ENCODE measurements at places on chromosomes 12 and 14.

DNA sequence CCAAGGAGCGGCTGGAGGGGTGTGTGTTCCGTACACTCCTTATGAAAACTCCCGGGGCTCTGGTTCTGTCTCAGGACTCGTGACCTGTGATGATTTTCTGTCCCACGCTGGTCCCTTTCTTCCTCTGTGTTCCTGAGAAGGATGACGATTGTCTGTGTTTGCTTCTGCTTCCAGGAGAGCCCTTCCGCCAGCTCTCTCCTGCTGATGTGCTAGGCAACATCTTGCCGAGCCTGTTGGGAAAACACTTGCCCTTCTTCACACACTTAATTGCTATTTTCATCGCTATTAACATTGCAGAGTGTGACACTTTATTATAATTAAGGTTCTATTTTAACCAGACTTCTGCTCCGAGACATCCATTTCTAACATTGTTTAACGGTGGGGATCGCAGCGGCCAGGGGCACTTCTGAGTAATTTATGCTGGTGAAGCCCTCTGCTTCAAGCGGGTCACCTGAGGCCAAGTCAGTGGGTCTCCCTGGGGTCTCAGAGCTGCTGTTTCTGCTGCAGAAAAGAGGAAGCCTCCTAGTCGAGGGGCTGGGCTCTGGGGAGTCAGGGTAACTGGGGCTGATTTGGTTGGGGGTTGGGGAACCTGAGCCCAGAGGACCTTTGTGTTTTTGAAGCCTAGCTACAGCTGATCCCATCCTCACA lies 88.6 kb downstream of the PRMT8 start:
- no peak for DNase-seq

GRCh38 chr14:55547650-55548315 lies 32.2 kb upstream of the KTN1 start:
- DNase-seq, result no peak

DNA sequence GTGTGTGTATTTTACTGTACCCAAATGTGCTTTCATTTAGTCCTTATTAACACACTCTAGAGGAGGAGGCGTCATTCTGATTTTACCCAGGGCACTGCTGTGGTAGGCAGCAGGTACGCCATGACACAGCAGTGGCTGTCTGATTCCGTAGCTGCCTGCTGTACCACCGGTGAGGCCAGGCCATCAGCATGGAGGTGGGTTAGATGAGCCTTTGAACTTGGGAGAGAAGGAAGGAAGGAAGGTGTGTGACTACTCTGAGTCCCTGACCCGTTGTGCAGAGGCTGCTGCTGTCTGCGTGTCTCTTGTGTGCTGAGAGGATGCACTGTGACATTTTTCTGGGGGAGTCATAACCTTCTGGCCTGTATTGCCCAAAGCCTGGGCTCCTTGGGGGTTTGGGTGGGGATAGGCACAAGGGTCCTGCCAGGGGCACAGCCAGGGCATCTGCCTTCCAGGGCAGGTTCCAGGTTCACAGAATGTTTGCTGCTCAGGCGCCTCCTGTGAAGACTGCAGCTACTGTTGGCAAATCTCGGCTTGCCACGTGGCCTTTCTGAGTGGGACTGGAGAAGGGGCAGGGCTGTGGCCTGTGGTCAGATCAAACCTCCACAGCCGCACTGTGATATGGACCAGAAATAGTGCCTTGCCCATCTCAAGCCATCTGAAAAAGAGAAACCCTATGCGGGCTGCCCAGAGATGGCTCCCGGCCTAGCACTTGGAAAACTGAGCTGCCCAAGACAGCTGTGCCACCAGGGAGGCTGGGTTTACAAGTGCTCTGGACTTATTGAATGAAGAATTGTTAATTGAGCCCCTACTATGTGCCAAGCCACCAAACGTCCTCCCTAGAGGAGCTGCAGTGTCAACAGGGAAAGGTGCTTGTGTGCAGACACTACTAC lies 47.1 kb downstream of the MLXIP start:
- DNase-seq, result no peak

DNA sequence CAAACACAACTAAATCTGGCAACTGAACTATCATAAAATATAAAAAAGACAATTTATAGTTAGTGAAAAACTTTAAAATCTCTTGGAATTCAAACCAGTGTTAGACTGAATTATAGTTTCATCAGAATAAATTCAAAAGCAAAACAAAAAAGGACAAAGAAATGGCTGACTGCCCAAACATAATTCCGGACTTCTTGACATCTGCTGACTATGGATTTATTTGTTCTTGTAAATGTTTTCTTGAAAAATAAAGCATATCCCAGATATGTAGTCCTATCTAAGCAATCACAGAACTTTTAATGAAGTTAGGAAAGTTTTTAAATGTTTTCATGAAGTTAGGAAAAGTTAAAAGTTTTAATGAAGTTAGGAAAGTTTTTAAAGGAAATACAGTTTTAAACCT lies 45.8 kb upstream of the CNTN1 start:
- DNase-seq, result no peak

Data from putamen (tissue), 1 donor.